ENCODE measurements at places on chromosomes 3 and 15.
A peak's percentile ranks its signal among the peaks of the same experiment; 100 is the strongest.

GRCh38 chr3:16253601-16254000 is 11.1 kb downstream of the DPH3 start:
- no peak for DNase-seq

- no peak for DNase-seq
These were observed 68.2 kb upstream of the SMAD3 start for GRCh38 chr15:66997212-66997611.

- DNase-seq, result no peak
These were observed 239.4 kb upstream of the ZPLD1 start for GRCh38 chr3:102195198-102195948.

DNA sequence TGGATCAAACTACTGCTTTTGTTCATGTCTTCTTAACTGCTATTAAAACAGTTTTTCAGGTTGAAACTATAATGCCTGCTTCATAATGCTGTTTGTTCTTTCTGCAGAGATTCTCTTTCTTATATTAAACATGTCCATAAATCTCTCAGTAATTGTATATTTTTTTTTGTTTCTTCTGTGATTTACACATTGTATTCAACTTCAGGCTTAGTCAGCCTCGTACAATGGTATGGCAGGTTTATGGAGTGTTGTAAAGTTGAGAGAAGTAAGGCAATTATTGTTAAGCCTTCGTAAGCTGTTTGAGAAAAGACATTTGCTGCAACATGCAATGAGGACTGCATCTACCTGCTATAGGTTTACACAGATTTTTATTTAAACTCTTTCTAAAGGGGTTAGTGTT is 977.1 kb downstream of the DIPK2A start:
- no peak for DNase-seq

DNA sequence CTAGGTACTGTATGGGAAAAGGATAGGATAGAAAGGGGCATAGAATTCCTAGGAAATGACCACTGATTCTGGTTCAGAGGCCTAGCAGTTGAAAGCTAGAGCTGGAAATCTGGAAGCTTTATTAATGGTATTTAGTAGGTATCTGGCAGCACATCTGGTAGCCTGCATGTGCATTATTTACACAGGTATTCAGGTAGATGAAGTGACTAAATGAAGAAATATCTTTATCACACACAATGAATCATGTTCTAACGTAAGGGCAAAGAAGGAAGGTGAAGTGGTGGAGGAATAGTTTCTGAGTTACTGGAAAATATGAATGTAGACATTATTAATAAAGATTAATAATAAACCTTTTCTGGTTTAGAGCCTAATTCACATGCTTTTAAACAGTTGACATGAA is 119.9 kb downstream of the MBNL1 start:
- no peak for DNase-seq

GRCh38 chr3:28726840-28727239 is 378.2 kb upstream of the AZI2 start:
- DNase-seq, result peak; percentile 43

DNA sequence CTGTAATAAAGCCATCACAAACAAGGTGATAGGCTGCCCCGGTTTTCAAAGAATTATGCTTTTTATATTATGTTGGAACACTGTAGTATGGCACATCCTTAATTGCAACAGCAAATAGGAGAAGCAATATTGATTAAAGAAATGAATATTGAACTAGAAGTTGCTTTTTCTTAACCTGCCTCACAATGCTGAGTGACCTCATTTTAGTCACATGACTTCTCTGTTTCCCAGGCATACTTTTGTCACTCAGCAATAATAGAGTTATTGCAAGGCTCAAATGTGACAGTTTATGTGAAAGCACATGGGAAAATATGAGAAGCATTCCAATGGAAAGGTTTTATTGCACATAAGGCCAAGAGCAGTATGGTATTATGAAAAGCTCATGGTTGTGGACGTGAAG is 400.7 kb downstream of the FGF12 start:
- no peak for DNase-seq

GRCh38 chr3:1987980-1988379 is 110.7 kb upstream of the CNTN4 start:
- no peak for DNase-seq

GRCh38 chr15:71790081-71790480 is 20.3 kb upstream of the NR2E3 start:
- peak; percentile 49 for DNase-seq

GRCh38 chr3:66993082-66993481 is 5.0 kb upstream of the KBTBD8 start:
- DNase-seq, result no peak

DNA sequence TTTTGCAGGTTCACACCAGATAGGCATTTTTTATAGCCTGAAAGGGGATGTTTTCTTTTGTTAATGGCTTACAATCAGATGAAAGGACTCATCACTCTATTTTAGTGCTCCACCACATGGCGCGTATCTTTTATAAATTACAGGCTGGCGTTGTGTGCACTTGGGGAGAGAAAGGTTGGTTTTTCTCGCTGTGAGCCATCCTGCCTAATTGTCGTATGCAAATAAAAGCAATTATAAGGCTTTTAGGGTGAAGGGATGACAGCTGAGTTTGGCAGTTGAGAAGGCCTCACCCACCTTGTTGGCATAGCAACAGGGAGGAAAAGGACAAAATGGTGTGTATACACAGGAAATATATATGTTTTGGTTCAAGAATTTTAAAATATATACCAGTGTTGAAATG is 268.0 kb downstream of the NR2F2 start:
- DNase-seq, result no peak

GRCh38 chr3:143950810-143951209 is 20.8 kb upstream of the DIPK2A start:
- no peak for DNase-seq

DNA sequence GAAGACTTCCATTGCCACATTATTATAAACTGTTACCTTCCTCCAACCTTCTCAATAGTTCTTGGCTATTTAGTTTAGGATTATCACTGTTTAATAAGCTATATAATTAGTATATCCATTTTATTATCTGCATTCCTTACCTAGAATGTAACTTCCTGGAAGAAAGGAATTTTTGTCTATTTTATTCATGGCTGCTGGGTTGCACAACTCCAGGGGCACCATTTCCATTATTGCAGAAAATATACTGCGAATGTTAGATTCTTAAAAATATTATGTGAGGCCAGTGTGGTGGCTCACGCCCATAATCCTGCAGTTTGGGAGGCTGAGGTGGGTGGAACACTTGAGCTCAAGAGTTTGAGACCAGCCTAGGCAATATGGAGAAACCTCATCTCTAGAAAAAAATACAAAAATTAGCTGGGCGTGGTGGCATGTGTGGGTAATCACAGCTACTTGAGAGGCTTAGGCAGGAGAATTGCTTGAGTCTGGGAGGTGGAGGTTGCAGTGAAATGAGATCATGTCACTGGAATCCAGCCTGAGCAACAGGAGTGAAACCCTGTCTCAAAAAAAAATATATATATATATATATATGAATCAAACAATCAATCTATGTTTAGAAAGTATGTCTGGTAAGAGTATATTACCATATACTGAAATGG is 19.9 kb downstream of the CLDN1 start:
- no peak for DNase-seq

DNA sequence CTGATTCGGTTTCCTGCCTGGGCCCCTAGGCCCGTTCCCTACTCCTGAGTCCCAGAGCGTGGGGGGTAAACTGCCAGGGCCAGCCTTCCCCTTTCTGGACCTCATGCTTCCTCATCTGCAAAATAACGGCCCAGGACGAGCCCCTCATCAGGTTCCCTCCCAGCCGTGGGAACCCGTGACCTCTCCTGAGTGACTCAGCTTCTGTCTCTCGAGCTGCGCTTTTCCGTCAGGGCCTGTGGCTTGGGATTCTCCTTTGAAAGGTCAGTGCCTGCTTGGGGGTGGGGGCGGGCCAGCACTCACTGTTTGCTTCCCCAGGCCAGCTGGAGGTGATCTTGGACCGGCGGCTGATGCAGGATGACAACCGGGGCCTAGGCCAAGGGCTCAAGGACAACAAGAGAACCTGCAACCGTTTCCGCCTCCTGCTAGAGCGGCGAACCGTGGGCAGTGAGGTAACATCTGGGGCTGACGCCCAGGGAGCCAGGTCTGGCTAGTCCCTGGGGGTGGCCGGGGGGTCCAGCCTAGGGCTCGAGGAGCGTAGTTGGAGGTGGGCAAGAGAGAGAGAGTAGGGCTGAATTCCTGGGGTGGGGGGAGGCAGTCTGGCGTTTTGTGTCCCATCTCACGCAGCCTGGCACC is 12.8 kb downstream of the MAN2A2 start:
- no peak for DNase-seq

GRCh38 chr3:158590223-158590622 is 19.2 kb downstream of the MLF1 start:
- DNase-seq, result peak; percentile 21

Measured in T47D (cell line).